ENCODE measurements at places on chromosomes 16 and 17.

GRCh38 chr17:76091526-76092286, 11.9 kb downstream of the EXOC7 start:
- no peak for DNase-seq

DNA sequence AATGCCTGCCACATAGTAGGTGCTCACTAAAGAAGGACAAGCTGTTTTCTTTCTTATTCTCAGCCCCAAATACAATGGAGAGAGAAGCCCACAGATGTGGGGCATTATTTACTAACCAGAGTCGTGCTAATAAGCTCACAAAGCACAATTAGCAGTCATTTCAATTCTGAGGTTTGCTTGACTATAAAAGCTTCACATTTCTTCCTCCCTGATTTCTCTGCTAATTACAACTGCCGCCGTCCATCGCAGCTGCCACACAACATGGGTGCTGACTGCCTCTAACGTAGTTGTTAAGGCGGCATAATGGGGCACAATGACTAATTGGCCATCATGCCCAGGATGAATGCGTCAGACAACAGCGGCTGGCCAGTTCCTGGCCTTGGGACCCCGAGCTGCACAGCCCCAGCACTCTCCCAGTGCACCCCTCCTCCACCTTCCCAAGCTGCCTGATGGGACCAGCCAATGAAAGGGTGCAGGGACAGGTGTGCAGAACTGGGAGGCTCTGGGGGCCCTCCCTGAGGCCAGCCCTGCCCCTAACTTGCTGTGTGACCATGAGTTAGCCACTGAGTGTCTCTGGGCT, 109.2 kb downstream of the CCT6B start:
- DNase-seq, result no peak

GRCh38 chr16:48603647-48604376, 6.2 kb downstream of the N4BP1 start:
- DNase-seq, result no peak

GRCh38 chr16:27208796-27209195, 5.5 kb downstream of the KDM8 start:
- DNase-seq, result no peak

GRCh38 chr17:13931800-13932460, 137.4 kb upstream of the COX10 start:
- no peak for DNase-seq

DNA sequence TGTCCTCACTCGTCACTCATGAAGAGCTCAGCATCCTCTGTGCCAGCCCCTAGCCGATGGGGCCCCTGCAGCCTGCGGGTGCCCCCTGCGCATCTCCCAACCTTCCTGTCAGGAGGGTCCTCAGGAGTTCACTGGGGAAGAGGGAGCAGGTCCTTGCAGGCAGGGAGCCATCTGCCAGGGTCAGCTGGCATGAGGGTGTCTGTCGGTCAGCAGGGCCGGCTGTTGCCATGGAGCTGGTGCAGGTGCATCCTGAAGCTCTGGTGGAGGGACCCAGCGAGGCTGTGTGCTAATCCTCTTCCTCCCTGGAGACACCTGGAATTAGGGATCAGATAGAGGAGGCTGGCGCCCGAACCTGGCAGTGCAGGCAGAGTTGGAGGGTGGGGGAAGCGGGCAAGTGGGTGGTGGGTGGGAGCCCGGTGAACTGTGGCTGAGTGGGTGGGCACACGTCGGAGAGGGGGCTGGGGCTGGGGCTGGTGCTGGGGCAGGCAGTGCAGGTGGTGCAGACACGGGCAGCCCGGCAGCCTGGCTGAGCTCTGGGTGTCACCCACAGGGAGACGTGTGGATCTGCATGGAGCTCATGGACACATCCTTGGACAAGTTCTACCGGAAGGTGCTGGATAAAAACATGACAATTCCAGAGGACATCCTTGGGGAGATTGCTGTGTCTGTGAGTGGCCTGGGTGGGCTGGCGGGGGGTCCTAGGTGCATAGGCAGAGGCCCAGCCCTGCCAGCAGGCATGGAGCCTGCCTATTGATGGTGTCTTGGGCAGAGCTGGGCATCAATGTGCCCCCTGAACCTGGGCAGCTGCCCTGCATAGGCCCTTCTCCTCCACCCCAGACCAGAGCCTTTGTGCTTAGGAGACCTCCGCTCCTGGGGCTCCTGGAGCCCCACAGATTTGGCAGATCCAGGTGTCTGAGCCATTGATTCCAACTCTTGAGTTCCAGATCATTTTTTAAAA, 17.4 kb downstream of the MAP2K3 start:
- no peak for DNase-seq

DNA sequence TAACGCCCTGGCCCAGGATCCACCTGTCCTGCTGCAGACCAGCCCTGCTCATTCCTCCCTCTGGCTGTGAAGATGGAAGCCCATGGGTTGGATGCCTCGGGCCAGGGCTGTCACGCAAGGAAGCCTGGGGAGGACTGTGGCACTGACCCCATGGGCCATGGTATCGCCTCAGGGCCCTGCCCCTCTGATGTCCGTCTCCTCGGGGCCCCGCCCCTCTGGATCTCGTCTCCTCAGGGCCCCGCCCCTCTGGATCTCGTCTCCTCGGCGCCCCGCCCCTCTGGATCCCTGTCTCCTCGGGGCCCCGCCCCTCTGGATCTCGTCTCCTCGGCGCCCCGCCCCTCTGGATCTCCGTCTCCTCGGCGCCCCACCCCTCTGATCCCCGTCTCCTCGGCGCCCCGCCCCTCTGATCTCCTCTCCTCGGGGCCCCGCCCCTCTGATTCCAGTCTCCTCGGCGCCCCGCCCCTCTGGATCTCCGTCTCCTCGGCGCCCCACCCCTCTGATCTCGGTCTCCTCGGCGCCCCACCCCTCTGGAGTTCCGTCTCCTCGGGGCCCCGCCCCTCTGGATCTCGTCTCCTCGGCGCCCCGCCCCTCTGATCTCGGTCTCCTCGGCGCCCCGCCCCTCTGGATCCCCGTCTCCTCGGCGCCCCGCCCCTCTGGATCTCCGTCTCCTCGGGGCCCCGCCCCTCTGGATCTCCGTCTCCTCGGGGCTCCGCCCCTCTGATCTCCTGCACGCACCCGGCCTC, 24.0 kb downstream of the METRNL start:
- peak; percentile 41 for DNase-seq

- no peak for DNase-seq
Measured at GRCh38 chr17:50593321-50593720, 32.8 kb downstream of the CACNA1G start.
